ENCODE measurements at places on chromosomes 12 and 14. TPM values are rescaled to one million over a fixed set of nuclear protein-coding genes. Genes with fewer than 3 reads are reported as not detected.

LUM gene
- total RNA-seq = 13.9 TPM

BHLHE41 gene
- total RNA-seq = 0.49 TPM

PLEKHH1 gene
- 7.1 TPM for total RNA-seq

PTMS gene
- total RNA-seq = 428 TPM

ST8SIA1 gene
- 1.6 TPM for total RNA-seq

SIX4 gene
- 6.3 TPM for total RNA-seq

RTN1 gene
- 126 TPM for total RNA-seq

TAPBPL gene
- 24.1 TPM for total RNA-seq

VRTN gene
- not detected for total RNA-seq

SDR9C7 gene
- not detected for total RNA-seq

RNASE1 gene
- not detected for total RNA-seq

UNC79 gene
- 0.16 TPM for total RNA-seq

NANOG gene
- 0.14 TPM for total RNA-seq

FOXN4 gene
- 0.23 TPM for total RNA-seq

Data from motor neuron (in vitro differentiated cells).